ENCODE measurements at places on chromosomes 12 and 14.

DNA sequence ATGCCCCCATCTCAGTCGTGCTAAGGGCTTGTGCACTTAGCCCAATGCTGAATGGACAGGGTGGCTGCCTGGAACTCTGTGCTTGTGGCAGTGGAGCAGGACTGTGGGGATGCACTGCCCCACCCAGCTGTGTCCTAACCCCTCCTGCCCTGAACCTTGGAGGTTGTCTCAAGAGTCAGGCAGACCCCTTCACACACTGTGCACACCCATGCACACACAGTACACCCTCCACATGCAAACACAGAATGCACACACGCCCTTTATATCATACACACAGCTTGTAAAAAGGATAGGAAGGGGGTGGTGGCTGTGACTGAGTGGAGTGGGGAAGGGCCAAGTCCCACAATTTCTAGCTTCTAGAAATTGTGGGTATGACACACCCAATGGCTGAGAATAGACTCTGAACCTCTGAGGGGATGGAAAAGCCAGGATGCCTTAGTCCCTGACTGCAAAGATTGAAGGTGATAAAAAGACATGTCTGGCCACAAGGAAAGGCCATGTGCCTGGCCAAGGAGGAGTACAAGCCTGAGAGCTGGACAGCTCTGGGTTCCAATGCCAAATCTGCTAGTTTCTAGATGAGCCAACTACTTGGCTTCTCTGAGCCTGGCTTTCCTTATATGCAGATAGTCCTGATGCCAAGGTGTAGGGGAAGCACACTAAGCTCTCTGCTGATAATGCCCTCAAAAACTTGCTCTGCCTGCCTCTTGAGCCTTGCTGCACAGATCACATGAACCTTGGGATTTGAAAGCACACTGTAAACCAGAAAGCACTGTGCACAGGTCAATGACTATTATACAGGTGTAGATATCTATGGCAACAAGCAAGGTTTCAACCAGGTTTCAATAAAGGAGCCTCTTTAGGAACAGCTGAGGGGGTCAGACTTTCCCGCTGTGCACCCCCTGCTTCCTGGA is 8.4 kb downstream of the KRT8 start:
- DNase-seq: no peak

GRCh38 chr14:76531821-76532318 is 155.9 kb downstream of the ESRRB start:
- no peak for DNase-seq

- no peak for DNase-seq
Measured at GRCh38 chr12:49920241-49920914, 16.7 kb upstream of the FAIM2 start.

GRCh38 chr14:100223332-100224201 is 15.4 kb upstream of the YY1 start:
- DNase-seq: no peak

DNA sequence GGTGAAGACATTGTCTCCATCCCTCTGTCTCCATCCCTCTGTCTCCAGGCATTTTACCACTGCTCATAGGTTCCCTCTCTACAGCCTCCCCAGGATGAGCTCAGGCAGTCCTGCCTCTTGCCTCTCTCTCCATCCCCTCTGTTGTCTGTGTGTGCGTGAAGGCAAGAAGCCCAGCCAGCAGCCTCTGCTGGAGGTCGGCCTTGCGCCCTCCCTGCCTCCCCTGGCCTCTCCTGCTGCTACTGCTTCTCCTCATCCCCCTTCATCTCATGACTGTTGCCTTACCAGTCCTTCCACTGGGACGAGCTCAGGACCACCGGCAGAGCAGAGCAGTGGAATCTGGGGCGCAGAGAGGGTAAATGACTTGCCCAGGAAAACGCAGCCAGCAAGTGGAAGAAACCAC is 3.2 kb downstream of the KRT80 start:
- no peak for DNase-seq

- no peak for DNase-seq
Measured at GRCh38 chr14:99576761-99577705, 27.0 kb downstream of the CCDC85C start.

DNA sequence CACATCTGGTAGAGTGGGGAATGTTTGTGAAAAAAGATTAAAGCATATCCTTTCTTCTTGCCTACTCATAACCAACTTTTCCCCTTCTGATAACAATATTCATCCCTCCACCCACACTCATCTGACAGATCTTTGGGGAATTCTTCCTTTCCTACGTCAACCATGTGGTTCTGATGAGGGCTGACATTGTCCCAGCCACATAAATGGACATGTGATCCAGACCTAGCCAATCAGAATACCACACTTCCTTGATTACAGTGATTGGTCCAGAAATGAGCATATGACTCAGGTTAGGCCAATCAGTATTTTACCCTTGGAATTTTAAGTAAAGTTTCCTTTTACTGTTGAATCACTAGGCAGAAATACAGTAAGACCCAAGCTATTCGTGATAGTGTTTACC is 58.9 kb downstream of the GPR65 start:
- no peak for DNase-seq

DNA sequence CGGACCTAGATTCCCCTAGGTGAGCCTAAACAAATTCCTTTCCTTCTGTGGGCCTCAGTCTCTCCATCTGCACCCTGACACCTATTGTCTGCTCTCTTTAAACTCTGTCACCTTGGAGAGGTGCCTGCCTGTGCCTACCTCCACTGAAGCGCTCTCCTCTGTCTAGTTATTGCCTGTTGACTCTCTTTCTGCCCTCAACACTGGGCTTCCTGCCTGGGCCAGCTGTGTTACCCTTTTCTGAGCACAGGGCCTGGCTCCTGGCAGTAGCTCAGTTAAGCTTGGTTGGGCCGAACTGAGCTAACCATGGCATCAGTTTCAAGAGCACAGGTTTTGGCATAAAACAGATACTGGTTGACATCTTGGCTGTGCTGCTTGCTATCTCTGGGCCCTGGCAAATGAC is 43.5 kb downstream of the PRMT8 start:
- no peak for DNase-seq

- no peak for DNase-seq
Measured at GRCh38 chr14:88312257-88312656, 10.8 kb downstream of the KCNK10 start.

GRCh38 chr14:56862836-56863235 is 52.6 kb upstream of the OTX2 start:
- DNase-seq: no peak

DNA sequence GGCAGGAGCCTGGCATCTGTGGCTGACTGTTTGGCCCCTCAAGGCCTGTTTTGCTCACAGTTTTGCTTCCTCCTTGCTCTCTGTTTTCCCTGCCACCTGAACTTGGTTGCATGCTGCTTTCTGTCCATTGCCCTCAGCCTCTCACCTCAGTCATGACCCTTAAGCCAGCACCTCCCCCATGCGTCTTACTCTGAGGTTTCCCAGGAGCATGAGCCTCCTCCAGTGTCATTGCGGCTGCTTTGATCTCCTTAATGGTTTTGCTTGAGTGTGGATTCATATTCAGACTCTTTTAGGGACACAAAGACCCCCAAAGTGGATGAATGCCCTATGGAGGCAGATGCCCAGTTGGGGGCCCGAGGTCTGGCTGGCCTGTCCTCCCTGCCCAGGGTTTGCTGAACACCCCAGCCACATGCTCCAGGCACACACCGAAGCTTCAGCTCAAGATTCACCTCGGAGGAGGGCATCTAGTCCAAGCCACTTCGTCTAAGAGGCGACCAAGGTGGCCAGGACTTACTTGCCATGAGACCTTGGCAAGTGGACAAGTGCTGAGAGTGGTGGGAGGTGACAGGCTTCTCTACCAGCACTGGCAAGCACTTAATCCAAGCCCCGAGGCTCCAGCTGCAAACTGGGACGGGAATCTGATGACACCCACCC is 95.4 kb upstream of the DIO3 start:
- DNase-seq: no peak

- DNase-seq: no peak
Measured at GRCh38 chr14:57495416-57495815, 1.8 kb upstream of the CCDC198 start.

DNA sequence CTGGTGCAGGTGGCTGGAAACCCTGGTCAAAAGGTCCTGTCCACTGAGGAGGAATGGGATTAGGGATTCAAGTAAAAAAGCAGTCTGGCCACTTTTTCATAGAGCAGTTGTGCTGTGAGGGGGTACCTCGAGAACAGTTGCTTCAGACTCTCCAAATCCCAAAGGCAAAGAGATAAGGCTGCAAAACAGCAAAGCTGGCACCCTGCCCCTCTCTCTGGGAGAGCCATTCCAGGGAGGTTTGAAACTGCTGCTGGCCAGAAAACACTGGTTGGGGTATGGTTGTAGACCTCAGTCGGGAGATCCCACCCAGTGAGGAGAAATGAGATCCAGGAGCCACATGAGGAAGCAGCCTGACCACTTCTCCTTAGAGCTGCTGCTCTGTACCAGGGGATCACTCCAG is 137.3 kb downstream of the CEP83 start:
- DNase-seq: no peak
